ENCODE measurements at places on chromosomes 6 and 20.

DNA sequence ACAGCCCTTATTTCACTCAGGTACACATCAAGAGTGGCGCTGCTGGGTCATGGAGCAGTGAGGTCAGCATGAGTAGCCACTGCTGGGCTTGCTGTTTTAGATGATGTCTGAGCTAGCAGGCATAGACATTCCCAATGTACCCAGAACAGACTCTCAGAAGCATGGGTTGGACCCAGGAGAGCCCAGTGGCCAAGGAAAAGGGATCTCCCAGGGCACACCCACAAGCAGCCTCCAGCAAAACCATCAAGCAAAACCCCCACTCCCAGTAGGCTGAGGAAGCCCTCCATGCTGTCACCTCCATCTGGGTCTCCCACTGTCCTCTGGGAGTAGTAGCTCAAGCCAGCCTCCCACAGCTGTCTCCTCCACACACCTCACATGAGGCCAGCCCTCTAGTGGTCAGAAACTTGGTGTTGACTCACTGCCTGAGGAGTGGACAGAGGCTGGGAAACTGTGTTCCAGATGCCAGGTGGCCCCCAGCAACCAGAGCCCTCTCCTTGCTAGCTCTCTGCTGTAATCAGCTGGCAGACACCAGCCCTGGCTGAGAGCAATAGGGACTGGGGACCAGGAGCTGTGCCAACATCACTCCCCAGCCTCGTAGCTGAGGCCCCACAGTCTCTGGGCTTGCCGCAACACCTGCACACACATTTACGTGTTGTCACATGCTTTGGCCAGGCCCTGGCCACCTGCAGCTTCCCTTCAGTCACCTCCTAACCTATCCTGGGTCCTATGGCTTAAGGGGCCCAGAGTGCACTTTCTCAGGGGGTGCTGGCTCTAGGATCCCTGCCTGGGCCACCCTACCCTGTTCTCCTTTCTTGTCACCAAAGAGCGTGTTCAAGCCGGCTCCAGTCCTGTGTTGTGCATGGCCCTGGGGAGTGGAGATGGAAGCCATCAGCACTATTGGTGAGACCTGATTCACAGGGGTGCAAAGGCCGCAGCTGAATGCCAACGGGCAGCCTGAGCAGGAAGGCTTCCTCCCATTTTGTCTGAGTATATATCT lies 1.9 kb upstream of the AP5S1 start:
- no peak for DNase-seq

DNA sequence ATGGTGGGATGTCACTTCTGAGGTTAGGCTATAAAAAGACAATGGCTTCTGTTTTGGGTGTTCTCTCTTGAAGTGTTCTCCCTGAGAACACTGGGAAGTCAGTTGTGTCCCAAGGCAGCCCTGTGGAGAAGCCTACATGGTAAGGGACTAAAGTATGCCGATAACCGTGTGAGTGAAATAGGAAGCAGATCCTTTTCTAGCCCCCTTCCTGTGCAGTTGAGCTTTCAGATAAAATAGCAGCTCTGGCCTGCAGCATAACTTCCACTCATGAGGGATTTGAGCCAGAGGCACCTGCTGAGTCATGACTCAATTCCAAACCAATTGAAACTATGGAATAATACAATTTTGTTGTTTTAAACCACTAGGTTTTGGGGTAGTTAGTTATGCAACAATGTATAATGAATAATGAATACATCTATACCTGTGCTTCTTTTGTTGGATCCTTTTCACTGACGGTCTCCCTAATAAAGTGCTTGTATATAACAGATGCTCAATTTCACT lies 241.6 kb downstream of the TFAP2B start:
- DNase-seq = no peak

- no peak for DNase-seq
Observed at GRCh38 chr6:148169706-148170105, 172.9 kb upstream of the SASH1 start.

GRCh38 chr6:13729891-13730290 lies 18.3 kb upstream of the RANBP9 start:
- DNase-seq = no peak

GRCh38 chr6:96015518-96016333 lies at the start of gene FUT9:
FUT9 (plus strand) TSS chr6:96015974; CDS start chr6:96203156, 187,182 bp downstream.
- no peak for DNase-seq

- DNase-seq = no peak
Observed at GRCh38 chr6:148364056-148364824, 21.6 kb downstream of the SASH1 start.

GRCh38 chr6:34239893-34240292 lies 3.2 kb downstream of the HMGA1 start:
- no peak for DNase-seq

DNA sequence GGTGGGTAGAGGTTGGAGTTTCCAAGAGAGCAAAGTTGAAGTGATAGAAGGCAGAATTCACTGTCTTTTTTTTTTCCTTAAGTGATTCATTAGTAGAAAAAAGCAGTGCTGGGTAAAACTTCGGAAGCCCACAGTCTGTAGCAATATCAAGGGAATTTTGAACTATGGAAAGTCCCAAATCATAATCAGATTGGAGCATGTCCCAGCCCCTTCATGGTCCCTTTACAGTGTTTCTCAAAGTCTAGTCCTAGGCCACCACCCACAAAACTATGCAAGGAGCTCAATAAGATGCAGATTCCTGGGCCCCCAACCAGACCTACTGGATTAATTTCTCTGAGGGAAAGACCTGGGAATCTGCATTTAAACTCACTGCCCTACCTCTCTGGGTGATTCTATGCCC lies 22.6 kb downstream of the NEDD9 start:
- no peak for DNase-seq

GRCh38 chr6:90458353-90459224 lies 128.3 kb downstream of the MAP3K7 start:
- DNase-seq = peak; percentile 49

DNA sequence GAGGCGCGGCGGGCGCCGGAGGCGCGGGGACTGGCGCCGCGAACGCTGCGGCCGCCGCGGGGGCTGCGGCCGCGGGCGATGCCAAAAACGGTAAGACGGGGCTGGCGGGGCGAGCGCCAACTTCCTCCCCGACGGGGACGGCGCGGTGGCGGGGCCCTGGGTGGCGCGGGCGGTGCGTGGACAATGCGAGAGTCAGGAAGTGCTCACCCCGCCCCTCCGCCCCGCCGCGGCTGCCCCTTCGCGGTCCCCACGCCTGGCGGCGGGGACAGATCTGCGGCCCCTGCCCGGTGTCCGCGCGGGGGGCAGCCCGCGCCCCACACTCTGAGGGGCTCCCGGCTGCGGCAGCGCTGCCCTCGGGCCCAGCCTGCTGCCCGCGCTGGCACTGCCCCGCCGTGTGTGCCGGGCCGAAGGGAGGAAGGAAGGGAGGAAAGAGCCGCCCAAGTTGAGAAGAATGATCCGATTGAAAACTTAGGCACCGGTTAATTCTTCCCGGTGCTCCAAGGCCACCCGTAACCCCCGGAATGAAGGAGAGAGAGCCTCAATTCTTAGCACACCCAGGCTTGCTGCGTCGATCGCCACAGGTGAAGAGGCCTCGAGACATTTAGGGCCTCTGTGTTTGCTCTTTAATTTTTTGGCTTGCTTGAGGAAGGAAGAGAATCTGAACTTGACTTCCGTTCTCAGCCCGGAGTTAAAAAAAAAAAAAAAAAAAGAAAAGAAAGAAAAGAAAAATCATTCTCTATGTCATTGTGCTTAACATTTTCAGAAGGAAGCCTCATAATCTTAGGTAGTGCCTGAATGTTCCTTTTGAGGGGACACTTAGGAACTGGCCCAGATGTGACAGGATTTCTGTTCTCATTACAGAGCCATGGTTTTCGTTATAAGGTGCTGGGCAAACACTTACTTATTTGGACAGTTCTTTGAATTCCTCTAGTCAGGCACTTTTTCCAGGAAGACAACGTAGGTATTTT lies 982 bp downstream of the HECA start:
- DNase-seq = peak; percentile 36

DNA sequence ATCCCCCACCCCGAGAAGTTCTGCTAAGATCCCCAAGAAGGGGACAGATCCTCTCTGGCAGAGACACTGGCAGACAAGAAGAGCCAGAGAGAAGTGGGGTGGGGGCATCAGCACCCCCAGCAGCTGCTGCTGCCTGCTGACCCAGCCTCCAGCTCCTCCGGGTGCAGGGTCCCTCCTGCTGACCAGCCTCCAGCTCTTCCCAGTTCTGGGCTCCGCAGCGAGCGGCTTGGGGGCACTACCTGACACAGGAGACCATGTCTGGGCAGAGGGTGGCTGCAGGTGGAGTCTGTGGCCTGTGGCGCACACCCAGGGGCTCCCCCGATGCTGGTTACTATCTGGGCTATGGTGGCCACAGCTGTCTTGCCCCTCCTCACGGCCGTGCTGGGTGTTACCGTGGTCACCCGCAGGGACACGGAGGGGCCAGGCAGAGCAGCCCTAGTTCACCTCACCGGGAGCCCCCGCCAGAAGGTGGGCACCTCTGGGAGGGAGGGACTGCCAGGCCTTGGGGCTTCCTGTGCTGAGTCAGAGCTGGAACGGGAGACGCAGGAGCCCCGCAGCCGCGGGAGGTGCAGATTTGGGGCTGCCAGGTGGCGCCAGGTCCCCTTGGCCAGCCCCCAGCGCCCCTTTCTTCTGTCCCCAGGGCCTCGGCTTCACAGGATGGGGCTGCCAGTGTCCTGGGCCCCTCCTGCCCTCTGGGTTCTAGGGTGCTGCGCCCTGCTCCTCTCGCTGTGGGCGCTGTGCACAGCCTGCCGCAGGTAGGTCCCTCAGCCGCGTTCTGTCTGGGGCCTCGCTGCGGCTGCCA lies 630 bp downstream of the LIME1 start:
- DNase-seq = peak; percentile 33

DNA sequence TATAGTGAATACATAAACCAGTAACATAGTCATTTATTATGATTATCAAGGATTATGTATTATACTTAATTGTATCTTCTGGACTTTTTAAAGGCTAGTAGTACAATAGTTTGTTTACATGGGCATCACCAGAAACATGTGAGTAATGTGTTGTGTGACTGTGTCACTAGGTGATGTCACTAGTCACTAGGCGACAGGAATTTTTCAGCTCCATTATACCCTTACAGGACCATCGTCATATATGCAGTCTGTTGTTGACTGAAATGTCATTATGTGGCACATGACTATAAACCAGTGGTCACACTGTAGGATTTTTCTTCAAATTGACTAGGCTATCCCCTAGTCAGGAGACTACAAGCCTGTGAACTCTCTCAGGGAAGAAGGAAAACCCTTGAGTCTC lies 86.5 kb upstream of the CENPW start:
- no peak for DNase-seq

GRCh38 chr6:9233226-9233625 lies 797.9 kb upstream of the SLC35B3 start:
- no peak for DNase-seq

- no peak for DNase-seq
Observed at GRCh38 chr6:16196260-16196983, 42.0 kb upstream of the GMPR start.

- no peak for DNase-seq
Observed at GRCh38 chr6:167090171-167090570, 32.7 kb upstream of the CCR6 start.

GRCh38 chr6:83467620-83468036 lies 36.8 kb upstream of the ME1 start:
- no peak for DNase-seq

DNA sequence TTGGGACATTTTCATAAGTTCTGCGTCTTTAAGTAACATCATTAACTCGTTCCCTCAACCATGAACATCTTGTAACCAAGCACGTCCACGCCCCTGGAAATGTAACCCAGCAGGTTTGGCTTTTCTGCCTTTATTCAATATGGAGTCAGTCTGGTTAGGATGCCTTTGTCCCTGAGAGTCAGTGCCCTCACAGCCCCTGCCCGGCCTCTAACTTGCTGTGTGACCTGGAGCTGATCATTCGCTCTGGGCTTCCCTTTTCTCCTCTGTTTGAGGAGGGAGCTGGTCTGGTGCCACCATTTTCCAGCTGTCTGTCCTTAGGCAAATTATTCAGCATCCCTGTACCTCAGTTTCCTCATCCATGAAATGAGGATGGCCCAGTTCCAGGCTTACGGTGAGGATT lies 26.5 kb upstream of the ANGPT4 start:
- no peak for DNase-seq

DNA sequence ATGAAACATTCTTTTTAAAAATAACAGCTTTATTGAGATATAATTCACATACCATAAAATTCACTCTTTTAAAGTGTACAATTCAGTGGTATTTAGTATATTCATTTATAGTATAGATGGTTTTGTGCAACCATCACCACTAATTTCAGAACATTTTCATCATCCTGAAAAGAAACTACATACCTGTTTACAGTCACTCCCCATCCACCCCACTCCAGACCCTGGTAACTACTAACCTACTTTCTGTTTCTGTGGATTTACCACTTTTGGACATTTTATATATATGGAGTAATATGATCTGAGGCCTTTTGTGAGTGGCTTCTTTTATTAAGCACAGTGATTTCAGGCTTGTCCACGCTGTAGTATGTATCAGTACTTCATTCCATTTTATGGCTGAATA lies 2.5 kb upstream of the TMEM217 start:
- DNase-seq = no peak

DNA sequence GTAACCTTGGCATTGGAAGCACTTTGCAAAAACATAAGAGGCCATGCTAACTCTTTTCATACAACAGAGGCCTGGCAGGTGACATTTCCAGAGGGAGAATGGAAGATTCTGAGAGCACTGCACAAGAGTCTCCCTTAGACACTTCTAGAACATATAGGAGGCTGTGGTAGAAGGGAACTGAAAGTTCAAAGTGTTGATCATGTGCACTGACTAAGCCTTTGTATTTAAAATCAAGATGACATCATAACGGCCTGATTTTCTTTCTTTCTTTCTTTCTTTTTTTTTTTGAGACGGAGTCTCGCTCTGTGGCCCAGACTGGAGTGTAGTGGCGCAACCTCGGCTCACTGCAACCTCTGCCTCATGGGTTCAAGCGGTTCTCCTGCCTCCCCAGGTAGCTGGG lies 26.8 kb upstream of the DNAAF9 start:
- no peak for DNase-seq

- DNase-seq = no peak
Observed at GRCh38 chr6:89505847-89506246, 72.9 kb downstream of the ANKRD6 start.

- DNase-seq = no peak
Observed at GRCh38 chr6:54768494-54768893, 78.1 kb upstream of the FAM83B start.

GRCh38 chr20:33443006-33443511 lies 504 bp downstream of the SNTA1 start:
- DNase-seq = no peak

DNA sequence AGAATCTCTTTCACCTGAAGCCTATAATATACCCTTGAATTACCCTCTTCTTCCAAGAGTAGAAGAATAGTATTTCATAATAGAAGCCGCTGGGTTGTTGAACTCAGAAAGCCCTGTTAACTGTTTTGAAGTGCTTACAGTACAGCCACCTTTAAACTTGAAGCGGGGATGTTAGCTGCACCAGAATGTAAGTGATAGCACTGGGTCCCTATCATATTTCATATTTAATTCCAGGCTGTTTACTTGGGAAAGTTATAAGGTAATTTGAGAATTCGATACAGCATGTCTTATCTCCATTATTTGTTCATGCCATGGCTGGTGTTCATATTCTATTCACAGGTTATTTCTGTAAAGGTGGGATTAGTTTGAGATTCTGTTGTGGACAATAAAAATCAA lies 63.5 kb upstream of the VSTM2L start:
- DNase-seq = no peak
